ENCODE measurements at places on chromosomes 1 and 21. TPM values are rescaled to one million over a fixed set of nuclear protein-coding genes. Genes with fewer than 3 reads are reported as not detected.

SPRR2E gene
- not detected for total RNA-seq

GOLPH3L gene
- 31.0 TPM for total RNA-seq

UBAP2L gene
- 156 TPM for total RNA-seq

SNX7 gene
- 11.2 TPM for total RNA-seq

TXNIP gene
- total RNA-seq: 622 TPM

HLX gene
- total RNA-seq: 17.2 TPM

ESPN gene
- total RNA-seq: 1.6 TPM

TRIM46 gene
- total RNA-seq: 1.2 TPM

RIIAD1 gene
- not detected for total RNA-seq

UCHL5 gene
- total RNA-seq: 37.4 TPM

SYT2 gene
- total RNA-seq: not detected

TRIM58 gene
- 11.3 TPM for total RNA-seq

GRCh38 chr1:93584261-93585003 lies 97.2 kb downstream of the BCAR3 start:
- peak; percentile 29 for DNase-seq

GRCh38 chr1:164515711-164516331 lies 43.2 kb upstream of the PBX1 start:
- no peak for DNase-seq

DNA sequence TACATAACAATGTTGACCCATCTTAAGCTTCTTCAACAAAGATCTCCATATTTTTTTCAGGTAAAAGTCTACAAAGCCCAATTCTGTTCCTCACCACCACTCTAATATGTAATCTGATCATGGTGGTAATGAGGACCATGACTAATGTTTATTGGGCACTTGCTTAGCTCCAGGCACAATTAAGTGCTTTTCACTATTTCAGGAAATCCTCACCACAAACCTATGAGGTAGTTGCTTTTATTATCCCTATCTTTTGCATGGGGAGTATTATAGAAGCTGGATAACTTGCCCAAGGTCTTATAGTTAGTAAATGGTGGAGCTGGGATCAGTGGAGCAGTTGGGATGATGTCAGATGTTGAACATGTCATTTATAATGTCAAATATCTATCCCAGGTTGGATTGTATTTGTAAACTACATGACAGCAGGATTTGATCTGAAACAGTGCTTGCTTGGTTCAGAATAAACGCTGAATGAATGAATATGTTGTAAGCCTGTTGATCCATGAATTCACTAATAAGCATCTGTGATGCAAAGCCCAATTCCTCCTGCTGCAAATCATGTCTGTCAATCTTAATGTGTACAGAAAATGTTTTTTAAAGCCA lies 283.3 kb upstream of the ST6GALNAC5 start:
- DNase-seq: no peak

DNA sequence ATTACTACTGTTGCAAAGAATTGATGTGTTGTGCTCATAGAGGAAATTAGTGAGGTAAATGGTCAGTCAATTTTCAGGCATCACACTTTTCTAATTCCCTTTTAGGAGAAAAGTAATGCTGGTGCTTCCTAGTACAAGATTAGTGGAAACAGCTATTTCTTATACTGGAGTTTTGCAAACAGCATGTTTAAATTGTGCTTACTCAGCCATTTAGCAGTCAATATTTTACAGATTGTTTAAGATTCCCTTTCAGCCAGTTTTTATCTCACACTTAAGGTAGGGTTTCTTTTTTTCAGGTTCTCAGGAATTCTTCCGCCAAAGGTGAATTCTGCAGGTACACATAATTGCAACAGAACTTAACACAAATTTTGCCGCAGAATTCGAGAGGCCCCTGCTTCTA lies 10.9 kb downstream of the SRRM1 start:
- no peak for DNase-seq

GRCh38 chr1:228459091-228459993 lies 27.8 kb upstream of the RNF187 start:
- peak; percentile 85 for DNase-seq

DNA sequence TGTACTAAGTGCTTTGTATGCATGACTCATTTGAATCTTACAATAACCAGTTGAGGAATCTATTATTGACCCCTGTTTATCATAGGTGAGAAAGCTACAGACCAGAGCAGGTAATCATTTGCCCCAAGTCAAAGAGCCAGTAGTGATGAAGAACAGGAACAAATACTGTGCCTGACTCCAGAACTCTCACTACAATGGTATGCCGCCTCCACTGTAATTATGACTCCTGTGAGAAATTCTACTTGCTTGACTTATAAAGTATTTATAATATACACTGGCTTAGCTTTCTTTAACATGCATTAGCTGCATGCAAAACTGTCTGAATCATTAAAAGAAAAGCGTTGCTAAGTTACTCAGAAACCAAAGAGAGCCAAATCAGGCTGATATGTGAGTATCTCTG lies 92.6 kb downstream of the ZNF281 start:
- no peak for DNase-seq

- peak; percentile 72 for DNase-seq
Measured at GRCh38 chr1:211133393-211133835, 534 bp downstream of the KCNH1 start.

DNA sequence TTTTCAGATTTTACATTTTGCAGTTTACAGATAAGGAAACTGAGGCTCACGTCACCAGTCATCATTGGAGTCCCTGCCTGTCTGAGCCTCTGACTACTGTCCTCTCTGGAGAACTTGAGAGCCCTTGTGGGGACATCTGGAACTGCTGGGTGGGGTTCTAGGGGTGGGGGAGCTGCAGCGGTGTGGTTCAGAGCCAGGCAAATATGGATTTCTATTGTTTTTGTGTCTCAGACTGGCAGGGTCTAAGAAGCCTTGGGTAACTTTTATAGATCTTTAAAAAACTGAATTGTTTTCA lies 46.9 kb downstream of the IER5 start:
- DNase-seq: no peak

DNA sequence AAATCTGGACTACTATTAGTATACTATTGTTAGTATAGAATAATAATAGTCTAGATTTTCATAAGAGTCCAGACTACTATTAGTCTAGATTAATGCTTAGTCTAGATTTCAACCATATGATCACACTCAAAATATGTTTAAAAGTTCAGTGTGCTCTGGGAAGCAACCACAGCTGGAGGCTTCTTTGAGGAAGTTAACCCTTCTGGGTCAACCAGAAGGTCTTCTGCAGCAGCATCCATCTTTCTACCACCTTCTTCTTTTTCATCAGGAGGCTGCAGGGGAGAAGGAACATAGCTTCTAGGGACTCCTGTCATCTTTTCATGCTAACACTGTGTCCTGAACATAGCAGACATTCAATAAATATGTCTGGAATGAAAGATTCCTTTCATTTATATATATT lies 51.2 kb upstream of the DNAJC6 start:
- no peak for DNase-seq

DNA sequence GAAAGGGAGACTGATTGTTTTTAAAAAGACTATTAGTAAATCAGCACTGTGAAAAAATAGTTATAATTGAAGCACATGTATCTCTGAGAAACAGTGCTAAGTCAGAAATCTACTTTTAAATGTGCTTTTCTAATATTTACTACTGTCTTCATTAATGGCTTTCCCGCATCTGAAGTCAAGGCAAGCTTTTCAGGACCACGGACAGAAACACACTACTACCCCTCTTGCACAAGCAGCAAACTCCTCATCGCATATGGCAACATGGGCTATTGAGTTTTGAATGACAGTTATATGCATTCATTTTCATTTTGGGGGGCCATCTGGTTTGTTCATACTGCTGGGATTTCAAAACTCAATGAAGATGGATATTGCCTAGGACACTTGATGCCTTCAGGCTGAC lies 433.4 kb upstream of the CAMK1G start:
- no peak for DNase-seq

DNA sequence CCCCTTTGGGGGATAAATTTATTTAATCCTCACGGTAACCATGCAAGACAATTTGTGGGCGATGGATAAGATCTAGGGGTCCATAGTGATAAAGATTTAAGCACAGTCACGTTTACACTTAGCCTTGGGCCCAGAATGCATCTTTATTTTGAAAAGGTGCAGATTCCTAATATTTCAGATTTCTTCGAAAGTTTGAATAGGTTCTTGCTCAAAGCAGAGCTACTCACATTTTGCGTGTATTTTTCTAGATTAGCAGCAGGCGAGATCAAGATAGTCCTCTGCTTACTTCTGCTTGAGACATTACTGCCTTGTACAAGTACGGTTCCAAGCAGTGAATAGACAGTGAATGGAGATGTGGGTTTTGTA lies 647 bp downstream of the TSEN15 start:
- no peak for DNase-seq

GRCh38 chr1:184379111-184379752 lies 7.6 kb upstream of the C1orf21 start:
- DNase-seq: no peak

DNA sequence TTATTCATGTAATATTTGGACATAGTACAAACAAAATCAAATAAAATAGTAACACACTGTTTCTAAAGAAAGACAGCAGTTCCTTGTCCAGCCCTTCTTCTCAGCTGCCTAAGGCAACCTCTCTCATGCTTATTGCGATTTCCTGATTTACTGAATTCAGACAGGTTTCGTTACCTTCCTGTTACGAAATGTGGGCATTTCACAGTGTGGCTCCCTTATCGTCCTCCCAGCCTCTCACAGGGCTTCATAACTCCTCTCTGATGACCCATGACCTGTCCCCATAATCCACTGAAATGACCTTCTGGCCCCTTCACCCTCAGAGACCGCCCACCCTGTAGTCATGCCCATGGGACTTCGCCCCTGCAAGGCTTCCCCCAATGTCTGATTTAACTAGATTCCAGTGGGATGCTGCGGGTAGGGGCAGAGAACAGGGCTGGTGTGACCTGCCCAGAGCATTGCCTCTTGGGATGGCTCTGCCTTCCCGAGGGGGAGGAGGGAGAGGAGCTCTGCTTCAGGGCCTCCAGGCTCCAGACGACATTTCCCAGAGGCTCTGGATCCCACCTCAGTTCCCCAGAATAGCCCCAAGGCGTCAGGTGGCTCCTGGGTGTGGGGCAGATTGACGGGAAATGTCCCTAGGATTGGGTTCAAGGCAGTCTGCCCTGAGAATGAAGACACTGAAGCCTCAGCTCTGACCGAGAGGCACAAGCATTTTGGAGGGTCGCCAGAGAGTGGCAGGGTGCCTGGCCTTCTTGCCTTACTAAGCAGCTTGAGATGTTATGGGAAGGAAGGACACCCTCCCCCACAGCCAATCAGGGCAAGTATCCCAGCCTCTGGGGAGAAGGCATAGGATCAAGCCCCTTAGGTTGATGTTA lies 20.6 kb downstream of the PADI2 start:
- DNase-seq: no peak

DNA sequence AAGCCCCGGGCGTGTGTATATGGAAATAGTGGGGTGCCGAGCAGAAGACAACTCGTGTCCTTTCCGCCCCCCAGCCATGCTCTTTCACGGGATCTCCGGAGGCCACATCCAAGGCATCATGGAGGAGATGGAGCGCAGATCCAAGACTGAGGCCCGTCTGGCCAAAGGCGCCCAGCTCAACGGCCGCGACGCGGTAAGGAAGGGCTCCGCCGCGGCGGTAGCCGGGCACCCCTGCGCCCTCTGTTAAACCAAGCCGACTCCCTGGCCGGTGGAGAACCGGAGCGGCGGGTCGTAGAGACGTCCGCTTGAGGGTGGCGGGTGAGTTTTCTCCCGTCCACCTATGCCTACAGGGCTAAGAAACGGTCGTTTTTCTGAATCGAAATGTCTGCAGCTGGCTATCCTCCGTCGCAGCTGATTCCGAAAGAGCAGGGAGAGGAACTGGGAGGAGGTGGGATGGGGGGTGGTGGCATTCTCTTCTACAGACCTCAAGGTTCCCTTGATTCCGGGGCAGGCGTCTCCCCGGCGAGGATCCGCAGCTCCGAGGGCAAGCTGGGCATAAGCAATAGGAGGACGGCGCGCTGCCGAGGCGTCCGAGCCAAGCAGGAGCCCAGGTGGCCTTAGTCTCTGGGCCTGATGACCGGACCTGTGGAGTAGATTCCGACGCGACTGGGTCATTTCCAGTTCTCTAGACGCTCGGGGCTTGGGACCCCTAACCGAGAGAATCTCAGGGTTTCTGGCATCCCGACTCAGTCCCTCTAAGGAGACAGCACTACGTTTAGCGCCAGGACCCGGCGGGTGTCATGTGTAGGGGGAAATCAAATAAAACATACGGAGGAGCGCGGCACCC lies 856 bp downstream of the LHX9 start:
- DNase-seq: peak; percentile 80

GRCh38 chr1:209871006-209871405 lies 43.2 kb downstream of the UTP25 start:
- DNase-seq: no peak

DNA sequence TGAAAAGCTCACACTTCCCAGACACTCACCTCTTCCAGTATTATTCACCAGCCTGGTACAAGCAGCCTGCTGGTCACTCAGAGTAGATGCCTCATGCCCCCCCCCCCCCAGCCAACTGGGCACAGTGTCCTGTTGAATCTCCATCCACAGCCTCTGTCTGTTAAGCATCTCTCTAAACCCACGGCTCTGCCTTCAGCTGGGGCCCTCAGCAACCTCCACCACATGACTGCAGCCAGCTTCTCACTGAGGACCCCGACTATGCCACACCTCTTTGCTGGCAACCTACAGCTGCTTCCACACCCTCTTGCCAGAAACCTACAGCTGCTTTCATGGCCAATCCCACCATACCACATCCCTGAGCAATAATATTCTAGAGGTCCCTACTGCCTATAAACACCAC lies 113.1 kb downstream of the RHOU start:
- DNase-seq: no peak

GRCh38 chr1:204275695-204276370 lies 62.0 kb upstream of the GOLT1A start:
- DNase-seq: no peak

DNA sequence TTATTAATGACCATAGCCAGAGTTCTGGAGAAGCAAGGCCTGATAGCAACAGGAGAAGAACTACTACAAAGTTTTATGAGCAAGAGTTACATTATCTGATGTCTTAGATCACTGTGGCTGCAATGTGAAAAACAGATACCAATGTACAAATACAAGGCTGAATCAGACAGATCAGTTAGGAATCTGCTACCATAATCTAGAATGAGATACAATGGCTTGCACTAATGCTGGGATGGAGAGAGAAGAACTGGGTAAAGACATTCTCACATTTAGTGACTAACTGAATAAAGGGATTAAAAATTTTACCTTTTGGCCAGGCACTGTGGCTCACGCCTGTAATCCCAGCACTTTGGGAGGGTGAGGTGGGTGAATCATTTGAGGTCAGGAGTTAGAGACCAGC lies 41.3 kb downstream of the ARID4B start:
- DNase-seq: no peak

- no peak for DNase-seq
Measured at GRCh38 chr1:174258148-174258550, 98.8 kb downstream of the RABGAP1L start.

- no peak for DNase-seq
Measured at GRCh38 chr1:81833722-81834121, 33.0 kb downstream of the ADGRL2 start.

All from spleen (tissue), 13 donors.